ENCODE measurements at places on chromosomes 12 and 14.

DNA sequence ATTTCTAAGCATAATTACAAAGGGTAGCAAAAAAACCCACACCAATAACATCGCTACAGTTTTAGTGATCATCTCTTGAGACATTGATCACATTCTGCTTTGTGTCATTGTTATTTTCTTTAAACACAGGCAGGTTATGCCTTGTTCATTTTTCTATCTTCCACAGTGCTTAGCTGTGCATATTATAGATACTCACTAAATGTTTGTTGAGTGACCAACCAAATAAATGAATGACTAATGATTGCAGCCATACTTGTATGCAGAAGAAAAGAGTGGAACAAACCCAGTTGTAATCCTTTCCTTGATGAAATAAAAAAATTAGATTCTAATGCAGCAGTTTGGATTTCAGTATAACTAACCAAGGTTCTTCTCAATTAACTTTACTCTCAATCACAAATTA lies 81.0 kb upstream of the RASSF8 start:
- no peak for DNase-seq

DNA sequence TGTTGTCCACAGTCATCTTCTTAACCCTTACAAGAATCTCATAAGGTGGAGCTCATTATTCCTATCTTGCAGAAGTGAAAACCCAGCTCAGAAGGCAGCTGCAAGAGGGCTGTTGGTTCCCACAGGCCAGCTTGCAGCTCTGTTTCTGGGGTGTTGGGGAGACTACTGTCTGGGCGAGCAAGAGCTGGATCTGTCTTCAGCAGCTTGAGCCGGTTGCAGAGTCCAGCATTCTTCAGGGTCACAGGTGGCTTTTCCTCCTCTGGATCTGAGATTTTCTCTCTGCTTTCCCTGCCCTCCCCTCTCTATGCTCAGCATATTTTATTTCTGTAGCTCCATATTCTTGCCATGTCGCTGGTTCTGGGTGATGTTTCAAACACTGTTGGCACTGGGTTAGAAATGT lies 87.4 kb downstream of the PAPOLA start:
- no peak for DNase-seq

GRCh38 chr12:96347130-96347699 lies 53.0 kb downstream of the CDK17 start:
- no peak for DNase-seq

- no peak for DNase-seq
Observed at GRCh38 chr12:3771853-3772252, 18.9 kb upstream of the CRACR2A start.

DNA sequence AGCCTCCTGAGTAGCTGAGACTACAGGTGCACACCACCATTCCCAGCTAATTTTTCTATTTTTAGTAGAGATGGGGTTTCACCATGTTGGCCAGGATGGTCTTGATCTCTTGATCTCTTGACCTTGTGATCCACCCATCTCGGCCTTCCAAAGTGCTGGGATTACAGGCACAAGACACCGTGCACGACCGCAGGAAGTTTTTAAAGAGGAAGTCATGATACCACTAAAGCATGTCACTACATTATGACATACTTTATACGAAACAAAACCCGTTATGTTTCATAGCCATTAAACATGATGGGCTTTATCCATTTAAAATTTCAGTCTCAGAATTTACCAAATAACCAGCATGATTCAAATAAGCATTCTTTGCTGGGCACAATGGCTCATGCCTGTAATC lies 83.8 kb upstream of the DUSP6 start:
- DNase-seq = no peak

- no peak for DNase-seq
Observed at GRCh38 chr12:96194576-96194889, 358 bp downstream of the ELK3 start.

DNA sequence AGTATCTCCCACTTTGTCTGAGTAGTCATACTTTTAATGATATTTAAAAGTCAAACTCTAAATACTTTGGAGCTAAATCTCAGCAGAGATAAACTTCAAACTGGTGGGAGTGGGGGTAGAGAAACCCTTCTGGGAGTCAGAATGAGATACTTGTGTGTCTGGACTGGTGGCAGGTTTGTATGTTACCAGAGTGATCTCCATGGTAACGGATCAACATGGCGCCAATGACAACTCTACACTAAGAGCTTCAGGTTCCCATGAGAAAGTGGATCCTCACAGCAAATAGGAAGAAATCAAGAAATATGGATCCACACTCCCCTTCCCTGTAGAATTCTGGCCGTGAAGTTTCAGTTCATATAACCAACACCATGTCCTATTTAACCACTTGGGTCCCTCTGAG lies 121.9 kb downstream of the ETV6 start:
- peak; percentile 56 for DNase-seq

- no peak for DNase-seq
Observed at GRCh38 chr12:114784526-114784925, 100.6 kb upstream of the TBX3 start.

GRCh38 chr14:75989134-75989533 lies 3.6 kb downstream of the IFT43 start:
- DNase-seq = peak; percentile 11

- no peak for DNase-seq
Observed at GRCh38 chr14:64684091-64684490, 20.1 kb upstream of the PLEKHG3 start.

DNA sequence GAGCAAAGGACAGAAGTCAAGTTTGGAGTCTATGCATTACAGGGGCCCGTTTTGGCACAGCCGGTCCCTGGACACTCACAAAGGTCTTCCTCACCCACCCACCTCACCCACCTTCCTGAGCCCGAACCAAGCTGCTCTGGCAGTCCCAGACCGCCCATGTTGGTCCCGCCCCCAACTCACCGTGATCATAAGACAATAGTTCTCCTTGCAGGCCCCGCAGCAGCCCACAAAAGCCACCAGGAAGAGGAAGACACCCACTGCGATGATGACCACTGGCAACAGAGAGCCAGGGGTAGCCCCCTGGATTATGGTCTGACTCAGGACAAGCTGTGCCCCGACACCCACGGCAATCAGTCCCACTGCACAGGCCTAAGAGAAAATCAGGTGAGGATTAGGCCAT lies 1.8 kb downstream of the CD63 start:
- DNase-seq = no peak

DNA sequence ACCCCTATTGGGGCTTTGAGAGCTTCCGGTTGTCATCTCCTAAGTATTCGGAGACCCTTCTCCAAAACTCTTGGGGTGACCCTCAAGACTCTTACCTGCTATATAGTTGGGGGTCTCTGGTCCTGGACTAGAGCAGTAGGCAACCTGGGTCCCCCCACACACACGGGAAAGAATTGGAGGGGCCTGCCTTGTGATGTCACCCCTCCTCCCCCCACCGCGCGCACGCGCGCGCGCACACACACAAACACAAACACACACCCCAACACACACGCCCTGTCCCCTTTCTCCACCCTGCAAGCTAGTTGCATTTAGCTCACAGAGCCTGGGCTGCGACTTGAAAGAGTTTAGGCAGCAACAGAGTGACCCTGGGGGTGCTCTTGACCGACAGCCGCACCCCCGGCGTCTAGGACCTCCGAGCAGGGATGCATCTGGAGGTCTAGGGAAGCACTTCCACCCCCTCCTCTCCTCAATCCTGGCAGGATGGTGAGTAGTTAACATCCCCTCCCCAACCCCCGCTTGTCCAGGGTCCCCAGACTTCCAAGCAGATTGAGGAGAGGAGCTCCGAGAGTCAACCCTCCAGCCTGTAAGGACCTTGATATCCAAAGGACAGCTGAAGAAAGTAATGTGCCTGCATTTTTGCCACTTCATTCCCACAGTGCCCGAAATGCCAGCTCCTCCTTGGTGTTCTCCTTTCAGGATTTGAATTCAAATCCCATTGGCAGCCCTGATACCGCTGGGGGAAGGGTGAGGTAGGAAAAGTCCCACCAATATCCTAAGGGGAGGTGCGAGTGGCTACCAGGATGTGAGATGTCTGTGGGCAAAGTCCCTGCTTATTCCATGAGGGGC lies 1.4 kb upstream of the DNAJC14 start:
- no peak for DNase-seq

DNA sequence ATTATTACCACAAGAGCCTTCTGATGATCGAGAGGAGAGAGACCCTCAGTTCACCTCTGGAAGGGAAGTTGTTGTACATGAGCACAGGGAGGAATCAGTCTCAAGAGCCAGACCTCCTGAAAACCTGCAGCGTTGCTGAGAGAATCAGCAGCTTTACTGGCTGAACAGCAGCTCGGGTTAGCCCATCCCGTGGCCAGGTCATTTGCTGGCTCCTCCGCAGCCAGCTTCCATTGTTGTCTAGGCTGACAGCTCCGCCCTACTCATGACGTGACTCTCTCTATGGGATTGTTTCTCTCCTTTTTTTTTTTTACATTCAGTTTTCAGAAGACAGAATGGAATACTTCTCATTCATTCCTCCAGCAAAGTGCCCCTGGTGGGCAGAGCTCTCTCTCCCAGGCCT lies 69.9 kb downstream of the TGFB3 start:
- no peak for DNase-seq

DNA sequence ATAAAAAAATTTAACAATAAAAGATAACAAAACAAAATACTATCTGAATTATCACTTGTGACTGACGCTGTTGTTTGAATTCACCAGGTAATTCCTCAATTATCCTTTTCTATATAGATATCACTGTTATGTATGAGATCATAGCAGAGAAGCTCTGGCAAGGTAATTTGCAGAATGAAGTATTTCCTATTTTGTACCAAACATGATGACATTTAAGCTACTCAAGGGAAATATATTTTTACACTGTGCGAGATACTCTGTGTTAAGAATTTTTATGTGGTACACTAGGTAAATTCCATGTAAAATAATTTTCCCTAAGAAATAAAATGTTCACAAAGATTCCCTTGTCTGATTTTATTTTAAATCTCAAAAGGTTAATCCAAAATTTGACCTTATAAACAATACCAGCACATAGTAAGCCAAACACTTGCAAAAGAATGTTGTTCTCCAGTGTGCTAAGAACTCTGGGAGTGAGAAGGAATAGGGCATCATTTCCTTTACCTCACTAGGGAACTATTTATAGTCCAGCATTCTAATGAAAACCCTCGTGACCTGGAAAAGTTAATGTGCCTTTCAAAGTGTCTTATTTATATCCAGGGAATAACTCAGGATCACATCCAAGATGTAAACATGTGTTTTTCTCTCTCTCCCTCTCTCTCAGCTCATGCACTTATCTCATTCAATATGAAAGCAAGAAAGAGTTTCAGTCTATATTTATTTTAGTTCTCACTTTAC lies 115.2 kb upstream of the RAP1B start:
- DNase-seq = no peak

DNA sequence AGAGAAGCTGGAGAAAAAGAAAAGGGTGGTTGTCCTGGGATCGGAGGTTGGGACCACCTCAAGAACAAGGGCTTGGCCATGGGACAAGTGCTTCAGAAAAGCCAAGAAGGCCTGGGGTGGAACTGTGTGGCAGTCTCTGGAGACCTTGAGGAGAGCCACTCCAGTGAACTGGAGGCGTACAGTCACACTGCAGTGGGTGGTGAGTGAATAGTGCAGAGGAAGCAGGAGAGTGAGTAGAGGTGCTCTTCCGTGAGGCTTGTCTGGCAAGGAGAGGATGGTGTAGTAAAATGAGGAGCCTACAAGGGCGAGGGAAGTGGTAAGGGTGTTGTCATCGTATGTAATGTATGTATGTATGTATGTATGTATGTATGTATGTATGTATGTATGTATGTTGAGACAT lies 20.9 kb downstream of the RASSF3 start:
- DNase-seq = no peak

- no peak for DNase-seq
Observed at GRCh38 chr14:31084385-31084784, 58.2 kb upstream of the STRN3 start.

DNA sequence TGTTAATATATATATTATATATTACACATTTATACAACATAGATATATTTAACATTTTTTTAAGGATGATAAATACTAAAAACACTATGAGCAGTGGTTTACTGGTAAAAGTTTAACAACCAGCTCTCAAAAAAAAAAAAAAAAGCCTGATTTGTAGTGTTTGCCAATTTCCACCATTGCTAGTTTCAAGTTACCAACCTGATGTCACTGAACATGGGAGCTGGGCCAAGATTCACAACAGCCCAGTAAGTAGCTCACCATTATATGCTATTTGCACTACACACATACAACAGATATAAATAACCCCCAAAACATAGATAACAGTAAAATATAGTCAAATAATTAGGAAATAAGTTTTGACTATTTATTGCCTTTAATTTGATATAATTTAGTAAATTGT lies 28.9 kb upstream of the TMX1 start:
- no peak for DNase-seq

- peak; percentile 78 for DNase-seq
Observed at GRCh38 chr12:15962760-15963159, 51.6 kb downstream of the DERA start.

- no peak for DNase-seq
Observed at GRCh38 chr14:54718046-54718445, 151.1 kb downstream of the SAMD4A start.

GRCh38 chr12:102769323-102769916 lies 147.6 kb downstream of the PAH start:
- peak; percentile 31 for DNase-seq

GRCh38 chr12:26918321-26919215 lies 19.2 kb downstream of the INTS13 start:
- no peak for DNase-seq

- peak; percentile 43 for DNase-seq
Observed at GRCh38 chr14:73743431-73743931, 29.3 kb upstream of the PNMA1 start.

GRCh38 chr12:68487721-68488309 lies 122.9 kb upstream of the RAP1B start:
- DNase-seq = no peak

DNA sequence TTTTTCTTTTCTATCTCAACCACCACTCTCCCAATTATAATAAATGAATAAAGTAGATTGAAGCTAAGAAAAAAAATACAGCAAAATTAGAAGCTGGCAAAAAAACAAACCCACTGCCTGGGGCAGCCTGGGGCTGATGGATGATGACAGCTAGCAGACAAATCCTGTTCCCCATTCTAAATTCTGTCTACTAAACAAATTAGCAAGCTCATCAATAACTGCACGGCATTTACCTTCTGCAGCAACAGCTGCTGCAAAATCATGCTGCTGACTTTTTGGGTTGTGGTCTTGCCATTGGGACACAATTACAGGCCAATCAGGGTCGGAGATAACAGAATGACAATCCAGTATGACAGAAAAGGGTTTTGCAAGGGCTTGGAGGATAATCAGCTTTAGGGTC lies 443.6 kb upstream of the SOX5 start:
- no peak for DNase-seq

DNA sequence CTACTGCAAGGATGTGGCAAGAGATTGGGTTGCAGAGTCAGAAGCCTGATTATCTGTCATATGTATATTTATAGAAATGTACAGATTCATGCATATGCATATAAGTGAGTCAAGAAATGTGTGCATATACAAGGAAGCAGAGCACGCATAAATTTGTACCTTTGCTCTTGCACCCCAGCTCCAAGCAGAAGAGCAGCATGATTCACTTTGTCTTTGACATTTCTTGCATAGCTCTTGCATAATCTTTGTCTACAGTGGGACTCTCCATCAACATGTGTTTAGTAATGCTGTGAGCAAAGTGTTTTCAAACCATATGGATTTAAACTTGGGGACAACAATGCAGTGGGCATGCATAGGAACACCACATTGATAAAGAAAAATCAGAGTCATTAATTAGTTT lies 330.7 kb upstream of the DCN start:
- DNase-seq = no peak

Measured in RCC 7860 (cell line).